ENCODE measurements at places on chromosomes 16 and 17.

GRCh38 chr16:57167953-57168352, 17.9 kb downstream of the PSME3IP1 start:
- no peak for DNase-seq

GRCh38 chr17:18951941-18952842, at the start of gene SLC5A10:
Gene SLC5A10 (plus strand): TSS chr17:18952165. CDS start chr17:18952206, 41 bp downstream.
- no peak for DNase-seq

DNA sequence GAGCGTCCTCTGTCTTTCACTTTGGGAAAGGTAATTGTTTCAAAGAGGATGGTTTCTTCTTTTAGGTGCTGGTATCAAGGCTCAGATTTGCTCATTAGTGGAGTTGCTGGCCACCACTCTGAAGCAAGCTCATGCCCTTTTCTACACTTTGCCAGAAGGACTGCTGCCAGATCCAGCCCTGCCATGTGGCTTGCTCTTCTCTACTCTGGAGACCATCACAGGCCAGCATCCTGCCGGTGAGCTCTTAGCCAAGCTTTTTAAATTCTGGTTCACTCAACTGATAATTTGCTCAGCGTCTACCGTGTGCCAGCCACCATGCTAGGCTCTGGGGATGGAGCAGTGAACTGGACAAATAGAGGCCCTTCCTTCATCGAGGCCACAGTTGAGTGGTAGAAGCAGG, 4.3 kb downstream of the COG1 start:
- DNase-seq = no peak

- DNase-seq = no peak
These were observed 182 bp upstream of the SPECC1 start for GRCh38 chr17:20009052-20009301.

GRCh38 chr16:59320657-59321056, 586.5 kb upstream of the GOT2 start:
- DNase-seq = no peak

DNA sequence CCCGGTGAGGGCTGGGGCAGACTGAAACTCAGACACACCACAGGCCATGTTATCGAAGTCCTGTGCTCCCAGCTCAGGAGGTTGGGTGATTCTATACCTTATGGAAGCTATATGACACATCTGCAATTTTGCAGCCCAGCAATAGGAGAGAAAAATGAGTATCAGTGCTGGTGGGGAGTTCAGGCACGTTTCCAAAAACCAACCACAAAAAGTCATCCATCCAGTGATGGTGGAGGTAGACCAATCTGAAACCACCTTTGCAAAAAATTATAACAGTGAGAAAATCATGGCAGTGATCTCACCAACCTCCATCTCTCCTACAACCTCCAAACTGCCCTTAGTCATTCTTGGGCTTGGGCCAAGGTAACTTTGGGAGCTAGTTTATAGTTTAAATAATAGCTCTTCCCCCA, 327.9 kb downstream of the SLC39A11 start:
- no peak for DNase-seq

GRCh38 chr17:35185849-35186248, 8.3 kb downstream of the SLC35G3 start:
- no peak for DNase-seq

All from retinal pigment epithelial cell (primary cell).